ENCODE measurements at places on chromosomes 2 and 18.

GRCh38 chr2:240306185-240306584 is 129.3 kb upstream of the GPC1 start:
- no peak for DNase-seq

- no peak for DNase-seq
These were observed 402.0 kb upstream of the LRRTM1 start for GRCh38 chr2:80706541-80706940.

GRCh38 chr2:65435625-65436168 is 3.3 kb upstream of the SPRED2 start:
- DNase-seq, result no peak

GRCh38 chr2:128646691-128647090 is 328.0 kb upstream of the HS6ST1 start:
- DNase-seq, result no peak

DNA sequence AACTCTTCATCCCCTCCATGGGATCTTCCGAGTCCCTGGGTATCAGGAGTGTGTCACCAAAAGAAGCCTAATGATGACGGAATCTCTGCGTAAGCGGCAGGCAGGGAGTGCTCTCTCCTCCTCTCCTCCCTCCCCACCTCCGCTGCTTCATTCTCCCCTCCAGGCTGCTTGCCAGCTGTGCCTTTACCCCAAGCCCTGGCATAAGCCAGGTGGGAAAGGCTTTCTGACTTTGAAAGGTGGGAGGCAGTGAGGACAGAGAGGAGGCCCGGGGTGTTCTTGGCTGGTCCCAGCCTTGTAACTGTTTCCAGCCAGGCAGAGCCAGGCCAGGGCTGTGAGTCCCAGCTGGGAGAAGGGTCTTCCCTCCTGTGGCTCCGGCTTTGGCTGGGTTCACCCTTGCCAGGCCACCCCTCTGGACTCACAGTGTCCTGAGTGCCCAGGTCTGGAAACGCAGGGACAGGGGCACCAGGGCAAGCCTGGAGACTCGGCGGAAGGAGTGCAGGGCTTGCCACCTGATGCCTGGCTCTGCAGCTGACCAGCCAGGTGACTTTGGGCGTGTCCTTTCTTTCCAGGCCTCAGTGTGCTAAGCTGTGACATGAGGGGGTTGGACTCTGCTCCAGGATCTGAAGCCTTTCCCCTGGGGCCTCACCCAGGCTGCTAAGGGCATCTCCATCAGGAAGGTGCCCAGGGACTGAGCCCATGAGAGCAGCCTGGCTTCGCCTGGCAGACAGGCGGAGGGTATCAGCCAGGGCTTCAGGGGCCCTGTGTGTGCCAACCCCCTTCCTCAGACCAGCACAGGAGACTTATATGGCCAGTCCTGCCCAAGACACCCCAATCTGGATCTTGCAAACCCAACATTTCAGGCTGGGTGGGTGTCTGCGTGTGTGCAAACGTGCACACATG is 32.7 kb upstream of the HPCAL1 start:
- no peak for DNase-seq

- no peak for DNase-seq
These were observed 104.0 kb downstream of the DYSF start for GRCh38 chr2:71557321-71557720.

DNA sequence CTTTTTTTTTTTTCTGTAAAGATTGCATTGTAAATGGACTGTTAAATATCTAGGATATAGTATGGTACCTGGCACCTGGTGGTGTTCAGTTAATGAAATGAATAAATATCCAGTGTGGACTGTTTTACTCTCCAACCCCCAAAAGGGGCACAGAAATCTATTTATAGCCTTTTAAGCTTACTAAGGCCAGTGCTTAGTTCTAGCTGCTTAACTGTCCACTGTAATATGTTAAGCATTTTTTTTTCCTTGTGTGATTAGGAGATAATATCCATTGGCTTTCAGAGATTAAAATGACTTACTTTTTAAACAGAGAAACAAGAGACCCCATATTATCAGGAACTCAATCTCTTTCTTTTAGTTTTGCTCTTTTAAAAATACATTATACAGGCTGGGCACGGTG is 84.4 kb downstream of the ZNF532 start:
- DNase-seq, result no peak

GRCh38 chr18:59056706-59057492 is 82.8 kb upstream of the SEC11C start:
- no peak for DNase-seq

GRCh38 chr18:52190631-52191030 is 149.4 kb upstream of the DCC start:
- no peak for DNase-seq

- no peak for DNase-seq
These were observed 49.7 kb downstream of the SH3BP4 start for GRCh38 chr2:235001237-235002133.

GRCh38 chr2:150587547-150588505 is 100.4 kb upstream of the RND3 start:
- no peak for DNase-seq

DNA sequence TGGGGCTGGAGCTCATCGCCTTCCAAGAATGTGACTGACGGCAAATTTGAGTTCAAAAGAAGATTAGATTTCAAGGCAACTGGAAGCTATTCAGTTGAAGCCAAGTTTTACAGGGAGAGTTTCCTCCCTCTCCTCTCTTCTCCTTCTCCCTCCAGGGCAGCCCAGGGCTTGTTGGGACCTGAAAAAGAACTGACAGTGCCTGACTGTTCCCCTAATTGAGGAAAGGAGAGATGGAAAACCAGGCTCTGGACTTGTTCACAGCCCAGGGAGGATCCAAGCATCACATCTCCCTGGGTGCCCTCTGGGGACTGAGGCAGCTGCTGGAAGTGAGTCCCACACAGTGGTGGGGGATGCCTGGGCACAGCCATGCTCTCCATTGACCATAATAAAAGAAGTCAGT is 88.1 kb downstream of the THNSL2 start:
- DNase-seq, result no peak

GRCh38 chr2:30733876-30734520 is 73.2 kb downstream of the CAPN13 start:
- no peak for DNase-seq

GRCh38 chr2:71906357-71906973 is 241.2 kb downstream of the CYP26B1 start:
- no peak for DNase-seq

GRCh38 chr2:64887565-64887964 is 101.6 kb upstream of the SLC1A4 start:
- no peak for DNase-seq

DNA sequence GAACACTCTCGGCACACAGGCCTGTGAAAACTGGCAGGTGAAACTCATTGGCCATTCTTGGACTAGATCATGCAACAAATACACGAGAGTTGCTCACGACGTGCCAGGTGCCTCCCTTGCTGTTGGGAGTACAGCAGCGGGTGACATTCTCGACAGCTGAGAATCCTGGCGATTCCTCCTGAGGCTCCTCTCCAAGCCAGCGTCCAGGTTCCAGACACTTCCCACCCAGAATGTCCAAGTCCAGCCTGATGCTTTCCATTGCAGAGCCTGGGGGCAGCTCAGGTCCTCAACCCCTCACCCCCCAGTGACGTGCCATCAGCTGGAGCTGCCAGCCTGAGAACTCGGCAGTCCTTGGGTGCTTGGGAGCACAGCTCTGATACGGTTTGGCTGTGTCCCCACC is 124.2 kb downstream of the PXDN start:
- DNase-seq, result no peak

GRCh38 chr2:37698931-37699481 is 27.6 kb upstream of the CDC42EP3 start:
- DNase-seq, result peak; percentile 70

- DNase-seq, result no peak
These were observed 132.4 kb downstream of the COPS8 start for GRCh38 chr2:237217995-237218616.

DNA sequence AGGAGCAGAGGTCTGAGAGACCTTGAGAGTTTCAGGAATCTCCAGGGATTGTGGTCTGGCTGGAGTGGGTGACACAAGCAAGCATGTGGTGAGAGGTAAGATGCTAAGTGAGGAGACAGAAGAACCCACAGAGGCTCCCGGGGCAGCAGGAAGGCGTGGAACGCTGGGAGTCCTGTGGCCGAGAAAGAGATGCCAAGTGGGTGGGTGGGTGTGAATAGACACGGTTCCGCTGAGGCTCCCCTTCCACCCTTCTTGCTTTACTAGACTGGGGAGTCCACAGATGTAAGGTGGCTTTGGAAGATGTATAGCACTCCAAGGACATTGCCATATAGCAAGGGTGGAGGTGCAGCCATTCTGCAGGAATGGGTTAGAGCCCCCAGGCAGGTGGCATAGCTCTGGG is 4.2 kb downstream of the TEX51 start:
- DNase-seq, result no peak

GRCh38 chr2:187580462-187581124 is 26.4 kb upstream of the TFPI start:
- DNase-seq, result peak; percentile 31

GRCh38 chr18:3848316-3848715 is 398.3 kb downstream of the TGIF1 start:
- no peak for DNase-seq

DNA sequence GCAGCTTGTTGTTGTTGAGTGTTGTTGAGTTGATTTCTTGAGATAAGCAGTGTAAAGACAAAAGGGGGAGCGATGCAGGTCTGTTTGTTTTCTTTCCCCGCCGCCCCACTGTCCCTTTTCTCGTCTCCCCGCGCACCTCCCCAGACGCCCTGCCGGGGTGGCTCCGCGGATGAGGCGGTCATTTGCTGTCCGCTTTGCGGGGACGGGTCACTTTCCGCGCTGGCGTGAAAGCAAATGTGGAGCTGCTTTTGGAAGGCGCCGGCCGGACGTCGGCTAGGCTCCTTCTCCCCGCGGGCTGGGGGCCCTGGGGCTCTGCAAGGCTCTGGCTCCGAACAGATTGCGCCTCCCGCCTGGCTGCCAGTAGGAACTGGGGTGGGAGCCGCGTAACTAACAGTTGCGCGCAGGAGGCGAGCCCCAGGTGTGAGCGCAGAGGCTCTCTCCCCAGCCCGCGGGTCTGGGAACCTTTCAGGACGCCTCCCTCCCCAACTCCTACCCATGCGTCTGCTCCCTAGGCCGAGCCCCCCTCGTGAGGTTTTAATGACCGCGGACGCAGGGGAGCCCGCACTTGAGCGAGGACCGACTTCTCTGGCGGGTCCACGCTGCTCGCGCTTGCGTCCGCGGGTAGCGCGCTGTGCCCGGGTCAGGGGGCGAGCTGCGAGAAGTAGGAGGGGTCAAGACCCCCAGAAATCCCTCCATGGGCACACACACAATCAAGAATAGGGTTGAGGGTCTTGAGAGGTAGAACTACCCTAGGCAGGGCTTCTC is 146.6 kb downstream of the MEIS1 start:
- DNase-seq, result no peak

GRCh38 chr2:17749753-17750438 is 3.7 kb downstream of the SMC6 start:
- no peak for DNase-seq

- no peak for DNase-seq
These were observed 120.3 kb upstream of the NFATC1 start for GRCh38 chr18:79275461-79275860.

- no peak for DNase-seq
These were observed 232.3 kb upstream of the MYT1L start for GRCh38 chr2:2563309-2563860.

DNA sequence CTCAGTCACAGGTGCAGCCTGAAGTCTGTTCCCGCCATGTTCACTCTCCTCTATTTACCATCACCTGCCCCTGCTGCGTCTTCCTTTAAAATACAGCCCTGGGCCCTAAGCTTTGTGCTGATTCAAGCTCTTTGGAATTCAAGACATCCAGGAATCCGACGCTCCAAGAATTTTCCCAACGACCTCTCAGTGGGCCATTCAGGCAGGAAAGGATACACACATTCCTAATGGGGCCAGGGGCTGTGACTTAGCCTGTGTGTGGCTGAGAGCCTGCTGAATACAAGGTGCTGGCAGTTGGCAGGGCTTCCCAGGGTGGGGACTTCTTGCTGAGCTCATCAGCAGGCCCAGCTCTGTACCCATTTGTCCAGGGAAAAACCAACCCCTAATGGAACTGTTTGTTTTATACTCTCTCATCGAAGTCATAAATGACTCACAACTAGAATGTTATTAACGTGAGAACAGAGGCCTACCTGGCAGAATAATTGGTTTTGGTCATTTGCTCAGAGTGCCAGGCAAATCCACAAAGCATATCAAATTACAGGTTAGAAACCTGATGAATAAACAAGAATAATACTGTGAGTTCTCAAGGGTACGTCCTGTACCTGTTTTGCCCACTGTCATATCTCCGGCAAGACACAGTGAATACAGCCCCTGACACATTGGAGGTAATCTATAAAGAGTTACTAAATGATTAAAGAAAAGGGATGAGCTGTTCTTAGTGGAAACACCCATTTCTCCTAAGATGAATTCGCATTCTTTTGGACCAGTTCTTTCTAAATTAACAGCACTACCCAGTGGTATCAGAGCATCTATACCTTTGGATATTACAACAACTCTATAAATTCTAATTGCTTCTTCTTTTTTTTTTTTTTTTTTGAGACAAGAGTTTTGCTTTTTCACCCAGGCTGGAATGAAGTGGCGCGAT is 12.6 kb upstream of the KCMF1 start:
- peak; percentile 99 for DNase-seq

DNA sequence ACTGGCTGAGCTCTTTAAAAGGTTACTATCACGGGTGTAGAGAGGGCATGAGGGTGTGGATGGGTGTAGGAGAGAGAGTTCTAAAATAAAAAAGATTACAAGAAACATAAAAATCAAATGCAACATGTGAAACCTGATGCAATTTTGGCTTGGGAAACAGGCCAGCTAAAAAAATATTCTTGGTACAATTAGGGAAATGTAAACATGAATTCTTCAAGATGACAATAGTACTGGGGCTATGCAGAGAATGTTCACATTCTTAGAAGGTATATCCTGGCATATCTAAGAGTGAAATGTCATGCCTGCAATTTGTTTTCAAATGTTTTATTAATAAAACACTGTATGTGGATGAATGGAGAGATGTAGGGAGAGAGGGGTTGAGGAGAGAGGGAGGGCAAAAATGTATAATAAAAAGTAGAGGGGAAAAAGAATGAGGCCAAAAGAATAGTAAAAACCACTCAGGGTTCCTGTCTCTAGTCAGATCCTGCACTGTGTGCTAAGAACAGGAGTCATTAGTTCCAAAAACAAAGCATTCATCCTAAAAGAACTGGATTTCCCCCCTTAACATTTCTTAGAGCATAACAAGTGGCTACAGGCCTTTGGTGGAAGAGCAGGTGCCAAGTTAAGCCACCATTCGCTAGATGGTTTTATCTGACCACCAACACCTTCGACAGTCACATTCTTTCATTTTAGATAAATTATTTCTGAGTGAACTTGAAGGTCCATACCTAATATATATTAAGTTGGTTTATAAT is 77.3 kb downstream of the LPIN2 start:
- no peak for DNase-seq

DNA sequence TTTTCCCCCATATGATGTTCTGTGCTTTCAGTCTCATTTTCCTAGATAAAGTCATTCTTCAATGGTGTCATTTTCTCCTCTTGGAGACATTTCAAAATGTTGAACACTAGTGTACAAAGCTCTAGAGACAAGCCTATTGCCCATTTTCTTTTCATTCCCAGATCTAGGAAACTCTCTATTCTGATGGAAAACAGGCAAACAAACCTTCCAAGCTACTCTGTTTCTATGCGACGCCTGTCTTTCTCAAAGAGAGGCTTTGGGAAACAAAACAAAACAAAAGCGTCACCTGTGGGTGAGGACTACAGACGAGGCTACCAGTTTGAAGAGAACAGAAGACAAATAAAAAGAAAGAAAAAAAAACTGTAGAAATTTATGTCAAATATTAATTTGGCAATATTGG is 311.0 kb downstream of the CBLN2 start:
- no peak for DNase-seq

GRCh38 chr2:107588181-107588580 is 238.5 kb upstream of the RGPD4 start:
- no peak for DNase-seq

- DNase-seq, result no peak
These were observed 178.6 kb upstream of the VWC2L start for GRCh38 chr2:214232271-214232670.

GRCh38 chr2:154961676-154962075 is 263.2 kb downstream of the KCNJ3 start:
- DNase-seq, result no peak
